Eye (tissue), 1 donor: ENCODE measurements at places on chromosomes 11 and 22.
A peak's percentile ranks its signal among the peaks of the same experiment; 100 is the strongest.

- DNase-seq, result no peak
Measured at GRCh38 chr11:60307507-60308195, 19.4 kb upstream of the MS4A6E start.

GRCh38 chr22:19786264-19786585, 25.6 kb downstream of the TBX1 start:
- no peak for DNase-seq

GRCh38 chr11:14635546-14635945, 8.1 kb upstream of the PDE3B start:
- DNase-seq, result no peak

GRCh38 chr11:75814363-75814676, 690 bp upstream of the UVRAG start:
- no peak for DNase-seq

- DNase-seq, result no peak
Measured at GRCh38 chr11:86183694-86184093, 60.9 kb upstream of the EED start.

DNA sequence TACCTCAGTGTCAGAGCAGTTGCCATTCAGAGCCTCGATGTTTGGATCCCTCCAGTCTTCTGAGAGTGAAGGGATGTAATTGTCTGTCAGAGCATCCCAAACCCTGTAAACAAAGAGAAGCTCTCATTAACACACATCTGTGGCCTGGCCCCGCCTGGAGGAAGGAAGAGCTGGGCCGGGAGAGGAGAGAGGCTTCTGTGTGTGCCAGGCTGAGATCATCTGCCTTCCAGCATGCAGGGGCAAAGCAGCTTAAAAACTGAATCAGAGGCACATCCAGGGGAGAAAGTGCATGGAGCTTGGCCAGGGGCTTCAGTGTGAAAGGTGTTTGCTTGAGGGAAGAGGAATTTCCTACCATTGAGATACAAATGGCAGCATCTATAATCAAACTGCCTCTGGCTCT, 14.5 kb downstream of the FEZ1 start:
- DNase-seq, result peak; percentile 50

GRCh38 chr11:82858556-82859091, 41.6 kb downstream of the PRCP start:
- DNase-seq, result peak; percentile 23

GRCh38 chr11:93659841-93660240, 1.6 kb upstream of the CEP295 start:
- no peak for DNase-seq

DNA sequence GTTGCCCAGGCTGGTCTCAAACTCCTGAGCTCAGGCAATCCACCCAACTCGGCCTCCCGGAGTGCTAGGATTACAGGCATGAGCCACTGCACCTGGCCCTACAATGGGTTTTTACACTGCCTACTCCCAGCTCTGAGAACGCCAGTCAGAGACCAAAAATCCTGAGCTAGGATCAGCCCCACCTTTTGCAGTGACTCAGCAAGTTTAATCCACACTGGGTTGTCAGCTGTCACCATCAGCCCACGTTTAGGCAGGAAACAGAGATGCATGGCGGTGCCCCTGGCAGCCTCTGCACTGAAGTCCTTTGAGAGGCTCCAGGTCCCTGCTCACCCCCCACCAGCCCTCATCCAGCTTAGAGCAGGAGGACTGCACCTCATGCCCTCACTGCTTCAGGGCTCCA, 117.6 kb downstream of the ARHGAP8 start:
- peak; percentile 30 for DNase-seq

- no peak for DNase-seq
Measured at GRCh38 chr22:48051796-48052620, 1289.6 kb downstream of the TBC1D22A start.

DNA sequence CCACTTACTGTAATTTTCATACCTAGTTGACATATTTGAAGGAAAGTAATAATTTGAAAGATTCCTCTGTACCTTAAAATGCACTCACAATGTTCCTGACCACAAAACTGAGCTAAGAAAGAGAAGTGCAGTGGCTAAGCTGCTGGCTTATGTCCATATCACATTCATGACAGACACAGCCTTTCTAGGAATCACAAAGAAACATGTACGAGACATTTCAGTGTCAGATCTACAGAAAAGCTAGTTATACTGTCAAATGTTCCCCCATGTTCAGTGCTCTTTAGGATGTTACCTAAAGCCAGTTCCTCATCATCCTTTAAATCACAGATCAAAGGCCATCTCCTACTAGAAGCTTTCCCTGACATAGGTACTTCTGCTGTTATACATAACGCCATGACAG, 142.2 kb upstream of the C11orf58 start:
- DNase-seq, result no peak

- DNase-seq, result peak; percentile 90
Measured at GRCh38 chr11:57584341-57584740, 13.1 kb upstream of the SERPING1 start.

GRCh38 chr11:65553301-65554001, 4.7 kb downstream of the LTBP3 start:
- DNase-seq, result peak; percentile 49

DNA sequence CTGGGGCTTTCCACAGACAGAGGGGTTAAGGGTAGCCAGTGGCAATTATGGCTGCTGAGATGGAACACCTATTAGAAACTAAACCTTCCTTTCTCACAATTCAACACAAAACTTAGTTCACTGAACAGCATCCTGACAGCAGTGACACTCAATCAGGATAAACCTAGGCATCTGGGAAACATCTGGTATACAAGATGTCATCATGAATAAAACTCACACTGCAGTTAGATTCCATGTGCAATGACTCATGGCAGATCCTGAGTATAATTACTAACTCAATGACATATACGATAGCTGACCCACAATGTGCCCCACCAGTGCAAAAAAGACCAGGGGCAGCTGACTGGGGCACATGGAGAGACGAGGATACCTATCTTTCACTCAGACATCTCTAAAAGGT, 17.7 kb downstream of the RBFOX2 start:
- DNase-seq, result peak; percentile 85

GRCh38 chr11:72157131-72157530, 21.6 kb downstream of the FOLR3 start:
- DNase-seq, result no peak

GRCh38 chr11:10891151-10891720, 33.4 kb upstream of the ZBED5 start:
- no peak for DNase-seq

GRCh38 chr11:46391186-46391577, 394 bp downstream of the CHRM4 start:
- DNase-seq, result no peak

- DNase-seq, result no peak
Measured at GRCh38 chr11:74473382-74474173, 6.2 kb upstream of the KCNE3 start.

GRCh38 chr22:19559324-19559811, 35.2 kb upstream of the CLDN5 start:
- no peak for DNase-seq

DNA sequence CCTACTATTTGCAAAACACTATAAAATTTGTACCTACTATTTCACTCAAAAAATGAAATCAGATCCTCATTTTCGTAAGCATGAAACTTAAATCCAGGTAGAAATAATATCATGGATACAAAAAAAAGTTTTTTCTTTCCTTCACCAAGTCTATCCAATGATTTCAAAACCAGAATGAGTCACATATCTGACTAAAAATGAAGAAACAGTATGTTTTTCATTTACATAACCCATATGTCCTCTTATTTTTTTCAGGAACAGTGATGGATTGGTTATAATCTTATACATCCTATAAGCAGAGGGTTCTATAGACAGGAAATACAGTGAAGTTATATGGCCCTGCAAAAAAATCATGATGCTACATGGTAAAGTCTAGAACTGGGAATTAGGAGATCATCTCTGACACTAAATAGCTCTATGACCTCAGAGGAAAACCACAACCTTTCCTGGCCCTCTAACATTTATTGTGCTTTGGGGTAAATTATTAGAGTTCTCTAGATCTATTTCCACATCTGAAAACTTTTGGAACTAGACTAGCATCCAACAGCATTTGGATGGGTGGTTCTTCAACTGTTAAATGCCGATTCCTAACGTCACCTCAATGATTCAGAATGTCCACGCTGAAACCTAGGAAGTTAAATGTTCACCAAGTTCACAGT, 10.9 kb downstream of the MTMR2 start:
- no peak for DNase-seq

DNA sequence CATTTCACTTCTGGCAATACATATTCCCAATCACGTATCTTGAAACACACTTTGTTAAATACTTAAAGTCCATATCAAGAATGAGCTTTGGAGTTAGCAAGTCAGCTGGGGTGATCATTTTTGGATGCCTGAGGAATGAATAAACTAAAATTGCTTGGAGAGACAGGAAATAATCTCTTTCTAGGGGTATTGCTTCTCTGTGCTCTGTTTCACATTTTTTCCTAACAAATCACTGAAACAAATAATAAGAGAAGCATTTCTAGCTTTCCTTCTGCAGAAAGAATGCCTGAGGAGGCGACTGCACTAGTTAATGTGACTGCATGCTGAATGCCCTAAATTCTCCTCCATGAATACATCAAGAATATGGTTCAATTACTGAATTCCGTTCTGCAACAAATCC, 541.4 kb upstream of the CCDC90B start:
- DNase-seq, result no peak

GRCh38 chr11:69148806-69149205, 6.9 kb upstream of the SMIM38 start:
- no peak for DNase-seq

DNA sequence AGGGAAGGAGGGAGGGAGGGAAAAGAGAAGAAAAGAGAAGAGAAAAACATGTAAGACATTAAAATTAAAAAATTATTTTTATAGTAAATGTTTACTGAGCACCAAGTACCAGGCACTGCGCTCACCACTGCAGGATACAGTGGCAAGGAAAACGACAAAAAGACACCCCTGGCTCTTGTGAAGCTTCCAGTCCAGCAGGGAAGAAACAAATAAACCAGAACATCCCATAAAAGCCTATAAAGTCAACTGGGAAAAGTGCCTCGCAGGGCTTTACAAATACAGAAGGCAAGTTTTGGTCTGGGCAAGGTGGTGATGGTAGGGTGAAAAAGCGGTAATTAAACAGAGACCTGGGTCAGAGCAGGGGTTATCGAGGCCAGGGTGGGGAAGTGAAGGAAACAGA, 33.6 kb downstream of the LARGE1 start:
- DNase-seq, result no peak

GRCh38 chr11:72203163-72203562, 11.2 kb downstream of the FOLR1 start:
- DNase-seq, result no peak

- DNase-seq, result peak; percentile 54
Measured at GRCh38 chr11:57751676-57752253, at the start of gene BTBD18. Gene BTBD18 (minus strand): TSS chr11:57751819. CDS start chr11:57751188, 631 bp downstream.

DNA sequence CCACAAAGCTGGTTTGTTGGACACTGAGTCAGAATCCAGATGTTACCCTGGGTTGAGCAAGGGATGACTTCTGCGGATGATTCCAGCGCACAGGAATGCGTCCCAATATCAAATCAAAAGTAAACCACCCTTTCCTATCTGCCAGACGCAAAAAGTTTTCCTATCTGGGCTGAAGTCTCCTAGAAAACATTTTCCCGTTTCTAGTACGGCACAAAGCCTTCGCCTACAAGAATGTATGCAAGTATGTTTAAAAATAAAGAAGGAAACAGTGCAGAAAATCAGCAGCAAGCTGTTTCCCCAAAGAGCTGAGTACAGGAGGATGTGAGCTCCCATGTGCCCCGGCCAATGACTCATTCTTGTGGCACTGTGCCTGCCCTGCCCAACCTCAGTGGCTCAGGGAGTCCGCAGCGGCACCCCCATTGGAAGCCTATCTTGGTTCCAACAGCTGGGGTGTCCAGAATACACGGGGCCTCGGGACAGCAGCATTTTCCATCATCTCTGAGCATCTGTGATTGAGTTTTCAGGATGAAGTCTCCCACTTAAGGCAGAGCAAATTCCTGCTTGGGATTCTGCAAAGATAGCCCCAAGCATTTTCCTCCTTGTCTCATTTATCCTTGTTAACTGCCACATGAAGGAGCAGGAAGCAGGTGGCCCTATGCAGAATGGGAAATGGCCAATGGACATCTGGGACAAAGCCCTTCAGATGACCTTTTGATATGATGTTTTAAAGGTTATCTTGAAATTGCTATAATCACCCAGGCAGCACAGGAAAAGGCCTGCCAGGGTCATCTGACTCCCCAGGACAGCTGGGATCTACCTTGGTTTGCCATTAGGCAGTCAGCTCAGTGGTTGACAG, 17.5 kb downstream of the KCNJ5 start:
- no peak for DNase-seq

DNA sequence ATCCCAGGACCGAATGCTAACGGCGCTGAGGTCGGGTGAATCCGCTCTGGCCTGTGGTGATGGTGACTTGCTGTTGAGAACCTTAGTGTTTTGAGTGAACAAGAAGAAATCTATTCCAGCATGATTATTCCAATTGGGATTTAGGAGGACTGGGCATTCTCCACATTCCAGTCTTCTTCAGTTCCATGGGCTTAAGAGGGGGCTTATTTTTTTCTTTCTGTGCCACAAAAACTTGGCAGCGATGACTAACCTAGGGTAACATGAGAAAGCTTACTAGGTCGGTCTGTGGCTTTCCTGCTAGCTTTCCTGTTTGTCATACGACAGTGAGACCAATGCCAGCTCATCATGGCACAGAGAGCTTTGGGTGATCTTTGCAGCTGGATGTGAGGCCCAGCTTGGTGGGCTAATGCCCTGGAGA, 62.9 kb upstream of the ATXN10 start:
- no peak for DNase-seq

DNA sequence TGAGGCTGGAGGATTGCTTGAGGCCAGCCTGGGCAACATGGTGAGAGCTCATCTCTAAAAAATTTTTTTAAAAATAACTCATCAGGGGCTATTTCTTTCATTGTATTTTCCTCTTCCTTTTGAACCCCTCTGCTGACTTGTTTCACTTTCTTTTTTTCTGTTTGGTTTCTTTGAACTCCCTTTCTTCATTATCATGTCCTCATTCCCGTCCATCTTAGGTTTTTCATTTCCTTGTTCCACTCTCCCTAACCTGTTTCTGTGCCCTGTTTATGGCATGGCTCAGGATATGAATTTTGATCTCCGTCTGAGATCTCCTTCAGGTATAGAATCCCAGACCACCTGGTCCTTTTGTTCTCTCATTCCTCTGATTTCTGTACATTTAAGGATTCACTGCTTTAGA, 12.5 kb downstream of the MARK2 start:
- no peak for DNase-seq

DNA sequence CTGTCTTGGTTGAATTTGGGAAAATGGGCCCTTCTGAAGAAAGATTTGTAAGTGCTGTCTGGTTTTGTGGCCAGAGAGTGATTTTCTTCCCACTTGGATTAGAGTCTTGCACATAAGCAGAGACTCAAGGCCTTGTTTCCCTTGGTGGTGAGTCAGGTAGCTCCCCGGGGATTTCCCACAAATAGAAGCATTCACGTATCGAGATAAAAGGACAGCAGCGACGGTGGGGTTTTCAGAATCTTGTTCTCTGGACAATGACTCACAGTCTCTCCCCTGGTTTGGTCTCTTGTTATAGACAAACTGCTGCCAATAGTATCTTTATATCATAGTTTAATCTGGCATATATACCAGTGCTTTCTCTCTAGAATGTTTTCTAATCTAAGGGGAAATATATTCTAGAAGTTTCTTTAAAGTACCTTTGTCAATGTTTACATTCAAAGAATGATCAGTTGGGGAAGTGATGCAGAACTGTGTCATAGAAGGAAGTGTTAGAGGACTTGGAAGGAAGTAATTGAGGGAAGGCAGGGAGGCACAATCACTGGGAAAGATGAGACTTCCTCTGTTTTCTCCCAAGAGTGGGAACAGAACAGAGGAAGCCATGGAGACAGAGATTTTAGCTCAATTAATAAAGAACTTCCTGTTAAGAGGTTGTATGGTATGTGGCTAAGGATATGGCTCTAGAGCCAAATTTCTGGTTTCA, 18.1 kb downstream of the POLA2 start:
- no peak for DNase-seq

- no peak for DNase-seq
Measured at GRCh38 chr11:93393386-93393785, 62.8 kb downstream of the DEUP1 start.
